Eye (tissue), 1 donor: ENCODE measurements at places on chromosomes 7 and 10.

- DNase-seq: no peak
Observed at GRCh38 chr10:45463244-45464116, 89.5 kb downstream of the ALOX5 start.

GRCh38 chr7:50304911-50305582 is 531 bp downstream of the IKZF1 start:
- peak; percentile 59 for DNase-seq

DNA sequence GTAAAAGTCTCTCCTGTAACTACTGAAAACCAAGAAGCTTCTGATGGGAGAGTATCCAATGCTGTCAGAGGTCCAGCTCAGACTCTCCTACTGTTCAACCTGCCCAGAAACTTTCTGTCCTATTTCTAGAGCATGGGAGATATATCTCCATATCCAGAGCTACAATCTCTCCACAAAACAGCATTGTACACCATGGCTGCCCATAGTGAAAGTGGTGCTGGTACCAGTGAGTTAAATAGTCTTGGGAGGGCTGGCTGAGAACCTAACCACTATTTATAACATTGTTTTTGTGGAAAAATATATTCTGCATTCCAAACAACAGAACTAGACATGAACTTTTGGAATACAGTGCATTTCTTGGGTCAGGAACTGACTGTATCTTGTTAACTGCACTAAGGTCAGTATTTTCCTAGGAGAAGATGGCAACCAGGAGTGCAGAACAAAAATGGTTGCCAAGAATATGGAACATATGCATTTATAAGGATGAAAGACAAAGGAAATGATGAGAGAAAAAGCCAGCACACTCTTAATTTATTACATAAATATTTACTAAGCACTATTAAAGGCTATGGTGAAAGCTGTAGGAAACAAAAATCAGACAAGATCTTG is 91.9 kb downstream of the ZNF438 start:
- no peak for DNase-seq

DNA sequence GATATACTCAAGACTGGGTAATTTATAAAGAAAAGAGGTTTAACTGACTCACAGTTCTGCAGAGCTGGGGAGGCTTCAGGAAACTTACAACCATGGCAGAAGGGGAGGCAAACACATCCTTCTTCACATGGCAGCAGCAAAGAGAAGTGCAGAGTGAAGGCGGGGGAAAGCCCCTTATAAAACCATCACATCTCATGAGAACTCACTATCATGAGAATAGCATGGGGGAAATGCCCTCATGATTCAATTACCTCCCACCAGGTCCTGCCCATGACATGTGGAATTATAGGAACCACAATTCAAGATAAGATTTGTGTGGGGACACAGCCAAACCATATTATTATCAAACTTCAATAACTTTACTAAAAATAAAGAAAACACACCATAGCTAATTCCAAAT is 30.4 kb upstream of the JAZF1 start:
- DNase-seq: no peak

GRCh38 chr10:84344526-84344925 is 16.1 kb downstream of the CCSER2 start:
- no peak for DNase-seq

GRCh38 chr10:24901686-24902399 is 50.6 kb downstream of the PRTFDC1 start:
- DNase-seq: peak; percentile 32

DNA sequence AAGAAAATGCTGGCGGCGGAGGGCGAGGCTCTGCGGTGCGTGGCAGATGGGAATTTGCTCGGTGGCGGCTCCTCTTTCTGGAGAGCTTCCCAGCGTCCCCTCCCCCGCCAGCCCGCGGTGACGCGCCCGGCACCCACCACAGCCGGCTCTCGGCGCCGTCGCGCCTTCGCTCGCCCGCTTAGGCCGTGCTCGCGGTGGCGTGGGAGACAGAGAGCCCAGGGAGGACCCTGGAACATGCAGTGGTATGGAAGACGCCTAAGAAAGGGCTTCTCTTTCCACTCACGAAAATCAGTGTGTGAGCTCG is 576 bp upstream of the CSGALNACT2 start:
- DNase-seq: peak; percentile 89

DNA sequence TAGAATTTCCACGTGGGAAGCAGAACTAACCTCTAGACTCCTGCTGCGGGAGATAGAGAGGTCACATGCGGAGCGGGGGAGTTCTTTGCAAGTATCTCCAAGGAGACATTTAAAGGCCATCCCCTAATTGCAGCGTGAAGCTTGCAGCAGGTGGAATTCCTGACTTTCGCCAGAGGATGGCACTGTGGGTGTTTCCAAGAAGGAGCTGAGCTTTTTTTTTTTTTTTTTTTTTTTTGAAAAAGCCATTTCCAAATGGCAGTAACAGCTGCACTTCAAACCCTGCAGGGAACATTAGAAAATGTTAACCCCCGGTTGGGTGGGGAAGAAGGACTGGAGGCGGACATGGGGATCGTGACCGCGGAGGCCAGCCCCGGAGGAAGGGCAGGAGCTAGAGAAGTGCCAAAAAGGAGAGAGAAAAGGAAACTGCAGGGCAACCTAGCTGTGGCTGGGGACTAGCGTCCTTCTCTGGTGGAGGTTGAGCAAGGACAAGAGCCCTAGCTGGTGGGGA is 487.7 kb downstream of the TYW1 start:
- DNase-seq: peak; percentile 95
